ENCODE measurements at places on chromosomes 11 and 22.

GRCh38 chr11:108122166-108122628 lies 830 bp downstream of the ACAT1 start:
- DNase-seq = no peak

- DNase-seq = no peak
Measured at GRCh38 chr11:16312233-16312765, 44.0 kb downstream of the SOX6 start.

- no peak for DNase-seq
Measured at GRCh38 chr11:130771708-130772107, 144.6 kb downstream of the SNX19 start.

- DNase-seq = peak; percentile 99
Measured at GRCh38 chr11:85627998-85628770, at the start of gene TMEM126B. TSS of gene TMEM126B (plus strand) at chr11:85628593. CDS start at chr11:85628608, 15 bp downstream.

- no peak for DNase-seq
Measured at GRCh38 chr11:32437495-32438345, 2.4 kb upstream of the WT1 start.

GRCh38 chr22:30175690-30176288 lies 70.8 kb downstream of the LIF start:
- no peak for DNase-seq

DNA sequence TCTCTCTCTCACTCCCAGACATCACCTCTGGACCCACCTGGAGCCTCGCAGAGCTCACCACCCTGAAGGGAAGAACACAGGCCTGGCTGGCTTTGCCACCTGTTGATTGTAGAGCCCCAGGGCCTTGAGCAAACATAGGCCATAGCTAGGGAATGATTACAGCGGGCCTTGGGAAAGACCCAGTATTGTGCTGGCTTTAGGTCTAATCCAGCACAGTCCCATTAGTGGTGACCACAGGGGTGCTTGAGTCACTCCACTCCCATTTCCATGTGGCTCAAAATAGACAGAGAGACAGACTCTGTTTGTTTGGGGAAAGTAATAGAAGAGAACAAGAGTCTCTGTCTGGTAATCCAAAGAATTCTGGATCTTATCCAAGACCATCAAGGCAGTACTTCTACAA lies 42.7 kb upstream of the FAM181B start:
- DNase-seq = no peak

DNA sequence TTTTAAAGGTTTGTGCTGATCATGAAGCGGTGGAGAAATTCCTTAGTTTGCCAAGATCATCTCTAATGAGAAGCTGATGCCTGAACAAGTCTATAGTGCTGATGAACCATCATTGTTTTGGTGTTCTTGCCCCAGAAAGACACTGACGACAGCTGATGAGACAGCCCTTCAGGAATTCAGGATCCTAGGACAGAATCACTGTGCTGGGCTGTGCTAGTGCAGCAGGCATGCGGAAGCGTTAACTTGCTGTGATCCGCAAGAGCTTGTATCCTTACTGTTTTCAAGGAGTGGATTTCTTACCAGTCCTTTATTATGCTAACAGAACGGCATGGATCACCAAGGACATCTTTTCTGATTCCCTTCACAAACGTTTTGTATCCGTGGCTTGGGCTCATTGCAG lies 104.1 kb downstream of the TBC1D22A start:
- DNase-seq = no peak

- DNase-seq = no peak
Measured at GRCh38 chr11:44516688-44517507, 48.6 kb upstream of the CD82 start.

- peak; percentile 73 for DNase-seq
Measured at GRCh38 chr11:69217276-69218105, 61.8 kb downstream of the SMIM38 start.

GRCh38 chr11:85717429-85717828 lies 31.4 kb upstream of the CCDC89 start:
- DNase-seq = no peak

GRCh38 chr11:32427935-32428664 lies 7.2 kb downstream of the WT1 start:
- DNase-seq = no peak

- DNase-seq = no peak
Measured at GRCh38 chr11:103594283-103594682, 442.2 kb upstream of the DDI1 start.

- no peak for DNase-seq
Measured at GRCh38 chr11:71452199-71453036, 585 bp upstream of the NADSYN1 start.

DNA sequence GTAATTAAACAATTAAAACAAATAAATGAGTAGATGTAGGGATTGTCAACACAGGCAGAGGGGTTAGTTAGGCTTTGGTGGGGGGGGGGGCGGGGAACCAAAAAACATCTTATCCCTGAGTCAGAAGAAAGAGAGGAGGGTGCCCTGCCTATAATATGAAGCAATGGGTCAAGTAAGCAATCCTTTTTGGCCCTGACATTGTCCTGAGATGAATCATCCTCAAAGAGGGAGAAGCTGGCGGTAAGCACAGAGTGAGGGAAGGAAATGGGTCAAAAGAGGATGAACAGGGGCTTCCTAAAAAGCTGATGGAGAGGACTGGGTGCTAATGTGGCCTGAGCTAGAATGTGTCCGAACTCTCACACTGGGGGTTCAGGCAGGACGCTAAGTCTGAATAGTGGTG lies 4.7 kb downstream of the OLFML1 start:
- DNase-seq = no peak

GRCh38 chr22:19998232-19998951 lies 18.2 kb downstream of the ARVCF start:
- DNase-seq = no peak

- no peak for DNase-seq
Measured at GRCh38 chr11:25958045-25958444, 373.9 kb upstream of the ANO3 start.

DNA sequence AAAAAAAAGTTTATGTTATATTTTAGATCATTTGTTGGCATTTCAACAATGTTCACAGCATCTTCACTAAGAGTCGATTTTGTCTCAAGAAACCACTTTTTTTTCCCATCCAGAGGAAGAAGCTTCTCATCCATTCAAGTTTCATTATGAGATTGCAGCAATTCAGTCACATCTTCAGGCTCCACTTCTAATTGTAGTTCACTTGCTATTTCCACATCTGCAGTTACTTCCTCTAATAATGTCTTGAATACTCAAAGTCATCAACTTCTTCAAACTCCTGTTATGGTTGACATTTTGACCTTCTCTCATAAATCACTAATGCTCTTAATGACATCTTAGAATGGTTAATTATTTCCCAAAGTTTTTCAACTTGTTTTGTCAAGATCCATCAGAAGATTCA lies 61.3 kb upstream of the CHORDC1 start:
- no peak for DNase-seq

DNA sequence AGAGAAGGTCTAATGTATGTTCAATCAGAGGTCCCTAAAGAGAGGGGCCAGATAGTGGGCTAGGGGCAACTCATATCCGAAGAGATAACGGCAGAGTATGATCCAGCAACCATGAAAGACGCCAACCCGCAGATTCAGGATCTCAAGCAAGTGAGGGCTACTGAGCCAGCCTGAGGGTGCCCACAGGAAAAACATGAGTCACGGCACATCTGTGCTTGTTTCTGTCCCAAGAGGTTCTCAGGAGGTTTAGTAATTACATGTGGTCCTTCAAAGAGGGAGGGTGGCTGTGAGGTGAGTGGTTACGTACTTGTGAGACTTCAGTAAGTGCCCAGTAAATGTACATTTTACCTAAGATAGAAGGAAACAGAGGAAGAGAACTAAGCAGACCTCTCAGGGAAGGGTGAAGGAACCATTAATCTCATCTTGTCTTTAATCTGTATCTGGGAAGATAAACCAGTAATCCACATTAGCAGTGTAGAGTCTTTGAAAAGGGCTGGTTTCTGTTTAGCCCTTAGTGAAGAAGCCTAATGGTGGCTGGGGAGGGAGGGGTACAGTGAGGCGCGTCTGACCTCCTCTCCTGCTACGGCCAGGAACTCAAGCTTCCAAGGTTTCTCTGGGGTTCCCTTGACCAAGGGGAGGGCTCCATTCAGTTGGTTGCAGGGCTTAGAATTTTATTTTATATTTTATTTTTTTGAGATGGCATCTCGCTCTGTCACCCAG lies 10.2 kb downstream of the SIRT3 start:
- no peak for DNase-seq

DNA sequence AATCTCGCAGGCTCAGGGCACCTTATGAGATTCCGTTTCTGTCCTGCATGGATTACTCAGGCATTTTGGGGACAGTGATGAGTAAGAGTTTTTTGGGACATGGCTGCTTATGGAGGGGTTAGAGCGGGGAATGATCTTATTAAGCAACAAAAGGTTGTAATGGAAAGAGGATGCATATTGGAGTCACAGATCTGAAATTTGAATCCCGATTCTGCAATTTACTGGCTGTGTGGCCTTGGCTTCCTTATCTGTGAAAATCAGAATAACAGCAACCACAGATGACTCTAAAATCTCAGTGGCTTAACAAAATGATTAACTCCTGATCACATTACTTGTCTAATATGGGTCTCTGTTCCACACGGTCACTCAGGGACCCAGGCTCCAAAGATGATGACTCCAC lies 5.8 kb downstream of the TSPAN18 start:
- no peak for DNase-seq

DNA sequence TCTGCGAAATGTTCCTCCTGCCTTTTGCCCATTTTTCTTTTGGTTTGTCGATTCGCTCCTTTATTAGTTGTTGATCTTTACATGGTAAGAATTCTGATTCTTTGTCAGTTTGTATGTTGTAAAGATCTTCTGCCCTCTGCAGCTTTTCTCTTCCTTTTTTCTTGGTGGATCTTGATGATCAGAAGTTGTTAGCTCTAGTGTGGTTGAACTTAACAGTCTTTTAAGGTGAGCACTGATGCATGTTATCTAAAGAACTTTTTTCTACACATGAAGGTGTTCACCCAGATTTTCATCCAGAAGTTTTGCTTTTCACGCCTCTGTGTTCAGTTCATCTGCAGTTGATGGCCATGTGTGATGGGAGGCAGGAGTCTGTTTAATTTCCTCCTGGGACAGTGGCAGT lies 133.7 kb downstream of the TBC1D22A start:
- DNase-seq = no peak

GRCh38 chr11:123054301-123055065 lies 7.5 kb downstream of the HSPA8 start:
- DNase-seq = no peak

- peak; percentile 21 for DNase-seq
Measured at GRCh38 chr11:68968306-68969250, 12.2 kb downstream of the MRGPRD start.

DNA sequence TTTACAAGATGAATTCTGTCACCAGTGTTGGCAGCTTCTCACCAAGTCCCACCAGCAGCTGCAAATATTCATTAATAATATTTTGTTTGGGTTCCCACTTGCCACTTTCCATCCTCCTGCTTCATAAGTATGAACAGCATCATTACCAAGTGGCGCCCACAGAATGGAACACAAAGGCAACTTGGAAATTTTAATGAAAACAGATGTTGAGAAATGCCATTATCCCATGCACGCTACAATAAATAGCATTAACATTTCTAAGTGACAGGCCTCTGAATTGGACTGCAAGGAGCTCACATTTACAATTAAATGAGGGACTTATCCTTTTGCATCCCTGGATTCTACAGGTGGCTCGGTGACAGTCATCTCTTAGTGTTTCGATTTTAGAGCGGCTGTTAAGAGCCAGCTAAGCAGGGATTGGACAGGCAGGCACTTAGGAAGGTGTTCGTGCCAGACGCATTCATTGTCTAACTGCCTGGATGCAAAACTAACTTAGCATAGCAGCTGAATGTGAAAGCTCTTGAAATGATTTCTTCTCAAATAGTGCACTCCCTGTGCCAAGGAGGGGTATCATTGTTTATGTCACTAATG lies 170.3 kb downstream of the KIRREL3 start:
- no peak for DNase-seq

GRCh38 chr11:114129142-114129541 lies 69.6 kb downstream of the ZBTB16 start:
- DNase-seq = no peak

DNA sequence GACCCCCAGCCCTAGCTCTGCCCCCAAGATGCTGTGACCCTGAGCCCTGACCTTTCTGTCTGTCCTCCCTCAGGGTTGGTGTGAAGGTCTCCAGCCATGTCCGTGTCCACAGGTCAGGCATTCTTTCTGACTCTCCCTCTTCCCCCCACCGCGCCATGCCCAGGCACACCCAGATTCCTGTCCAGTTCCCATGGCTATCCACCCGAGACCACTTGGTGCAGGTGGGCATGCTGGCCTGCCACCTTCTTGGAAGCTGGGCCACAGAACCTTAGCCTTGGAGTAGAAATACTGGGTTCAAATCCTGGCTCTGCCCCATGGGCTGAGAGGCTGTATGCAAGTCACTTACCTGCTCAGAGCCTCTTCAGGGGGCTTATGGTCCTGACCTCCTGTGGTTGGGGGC lies 2.3 kb upstream of the PLCB3 start:
- DNase-seq = no peak

- DNase-seq = no peak
Measured at GRCh38 chr11:74535371-74536160, 42.0 kb upstream of the LIPT2 start.

DNA sequence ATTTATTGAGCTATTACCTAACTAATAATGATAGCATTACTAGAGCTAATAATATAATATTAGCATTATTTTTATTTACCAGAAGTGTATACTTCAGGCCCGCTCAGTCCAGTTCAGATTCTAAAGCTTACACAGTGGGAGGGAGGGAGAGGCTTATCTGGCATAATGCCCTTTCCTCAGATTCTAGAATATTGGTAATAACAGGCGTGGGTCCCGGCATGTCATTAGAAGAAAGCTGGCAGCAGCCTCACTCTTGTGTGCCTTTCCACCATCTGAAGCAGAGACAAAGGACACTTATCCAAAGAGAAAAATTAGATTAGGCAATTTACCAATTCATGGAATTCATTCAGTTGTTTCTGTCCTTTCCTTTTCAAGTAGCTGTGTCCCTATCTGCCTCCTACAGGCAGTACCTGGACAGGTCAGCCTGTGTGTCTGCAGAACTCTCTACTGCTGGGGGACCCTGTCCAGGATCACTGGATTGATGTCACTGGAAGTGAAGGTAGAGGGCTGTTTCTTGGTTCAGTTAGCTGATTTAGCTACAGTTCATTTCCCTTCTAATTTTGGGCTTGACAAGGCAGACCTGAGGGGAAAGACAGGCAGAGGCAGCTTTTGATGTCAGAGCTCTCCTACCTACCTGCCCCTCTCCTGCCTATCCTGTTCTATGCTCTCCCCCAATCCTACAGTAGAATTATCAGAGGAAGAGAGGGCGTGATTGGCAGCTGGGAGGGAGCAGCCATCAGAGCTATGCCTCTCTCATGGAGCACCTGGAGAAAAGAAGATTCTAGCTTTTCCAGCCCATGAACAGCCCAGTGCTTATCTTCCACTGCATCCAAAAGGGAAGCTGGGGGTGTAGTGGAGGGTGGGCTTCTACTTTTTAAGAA lies 20.3 kb upstream of the CCDC90B start:
- no peak for DNase-seq

- no peak for DNase-seq
Measured at GRCh38 chr22:26394777-26395176, 34.3 kb upstream of the ASPHD2 start.
